NCI-H1417 treated with DMSO at 0.1 percent for 48 hours (cell line): ENCODE measurements at places on chromosomes 11 and 22.

DNA sequence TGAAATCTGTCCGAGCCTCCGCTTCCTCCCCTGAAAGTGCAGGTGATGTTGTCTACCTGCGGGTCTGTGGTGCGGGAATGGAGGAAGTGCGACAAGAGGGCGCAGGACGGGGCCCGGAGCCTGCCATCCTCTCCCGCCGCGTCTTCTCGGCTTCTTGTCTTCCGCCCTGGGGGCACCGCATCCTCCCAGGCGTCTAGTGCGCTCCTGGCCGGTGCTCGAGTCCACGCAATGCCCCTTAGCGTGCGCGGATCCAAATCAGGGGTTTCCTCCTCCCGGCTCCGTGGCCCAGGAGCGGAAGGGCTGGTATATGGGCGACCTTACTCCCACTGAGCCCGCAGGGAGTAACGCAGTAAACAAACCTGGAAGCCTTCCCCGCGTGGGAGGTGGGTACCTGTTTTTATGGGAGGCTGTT, 405 bp downstream of the SFI1 start:
- DNase-seq = no peak

GRCh38 chr11:65931773-65932557, 12.7 kb downstream of the DRAP1 start:
- no peak for DNase-seq

DNA sequence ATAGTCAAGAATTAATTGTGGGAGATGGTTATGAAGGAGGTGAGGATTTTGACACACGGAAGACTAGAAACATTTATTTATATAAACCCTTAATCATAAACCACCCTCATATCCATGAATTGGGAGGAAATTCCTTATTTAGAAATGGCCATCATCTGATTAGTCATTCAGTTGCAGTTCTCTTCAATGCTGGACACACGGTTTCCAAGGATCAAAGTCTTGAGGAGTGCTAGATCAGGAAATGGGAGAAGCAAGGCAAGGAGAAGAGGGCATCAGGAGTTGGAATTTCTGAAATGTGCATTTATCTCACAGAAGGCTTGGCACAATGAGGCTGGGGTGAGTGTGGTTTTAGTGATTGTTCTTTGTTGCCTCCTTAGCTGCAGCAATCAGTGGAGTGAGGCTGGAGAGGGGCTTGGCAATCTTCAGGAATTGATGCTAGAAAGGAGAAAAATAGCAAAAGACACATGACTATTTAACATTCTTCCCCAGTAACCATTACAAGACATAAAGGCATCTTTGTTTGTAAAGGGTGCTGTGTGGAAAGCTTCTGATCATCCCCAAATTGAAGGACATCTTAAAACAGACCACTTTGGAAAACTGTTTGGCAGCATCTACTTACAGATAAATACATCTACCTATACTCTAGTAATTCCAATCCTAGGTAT, 21.6 kb upstream of the GDPD4 start:
- DNase-seq = no peak

GRCh38 chr22:47600281-47600680, 837.8 kb downstream of the TBC1D22A start:
- no peak for DNase-seq

GRCh38 chr11:105219269-105219668, 79.7 kb upstream of the CARD18 start:
- DNase-seq = no peak

DNA sequence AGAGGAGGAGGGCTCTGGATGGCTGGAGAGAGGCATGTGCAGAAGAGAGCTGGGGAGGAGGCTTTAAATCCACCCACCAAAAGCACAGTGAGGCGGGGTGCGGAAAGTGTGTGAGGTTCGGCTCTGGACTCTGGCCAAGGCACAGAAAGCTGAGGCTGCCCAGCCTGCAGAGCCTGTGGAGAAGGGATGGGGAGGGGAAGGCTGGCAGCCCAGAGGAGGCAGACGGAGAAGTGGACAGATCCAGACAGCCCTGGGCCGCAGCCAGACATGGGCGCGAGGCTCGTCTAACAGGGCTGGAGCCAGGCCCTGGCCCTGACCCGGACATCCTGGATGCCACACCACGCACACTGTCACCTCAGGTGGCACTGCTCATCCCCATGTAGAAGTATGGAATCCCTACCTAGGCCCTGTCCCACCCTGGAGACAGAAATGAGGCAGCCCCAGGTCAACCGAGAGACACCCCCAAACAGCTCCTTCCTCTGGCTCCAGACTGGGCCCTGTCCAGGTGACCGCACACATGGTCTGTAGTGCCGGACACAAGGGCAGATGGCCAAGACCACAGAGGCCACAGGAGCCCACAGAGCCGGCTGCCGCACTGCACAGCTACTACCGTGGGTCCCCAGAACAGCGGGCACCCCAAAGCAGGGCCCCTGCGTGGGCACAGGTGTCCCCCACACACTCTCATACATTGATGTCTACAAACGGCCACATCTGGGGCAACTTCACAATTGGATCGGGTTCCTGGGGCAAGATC, 16.6 kb upstream of the MOB2 start:
- DNase-seq = no peak

DNA sequence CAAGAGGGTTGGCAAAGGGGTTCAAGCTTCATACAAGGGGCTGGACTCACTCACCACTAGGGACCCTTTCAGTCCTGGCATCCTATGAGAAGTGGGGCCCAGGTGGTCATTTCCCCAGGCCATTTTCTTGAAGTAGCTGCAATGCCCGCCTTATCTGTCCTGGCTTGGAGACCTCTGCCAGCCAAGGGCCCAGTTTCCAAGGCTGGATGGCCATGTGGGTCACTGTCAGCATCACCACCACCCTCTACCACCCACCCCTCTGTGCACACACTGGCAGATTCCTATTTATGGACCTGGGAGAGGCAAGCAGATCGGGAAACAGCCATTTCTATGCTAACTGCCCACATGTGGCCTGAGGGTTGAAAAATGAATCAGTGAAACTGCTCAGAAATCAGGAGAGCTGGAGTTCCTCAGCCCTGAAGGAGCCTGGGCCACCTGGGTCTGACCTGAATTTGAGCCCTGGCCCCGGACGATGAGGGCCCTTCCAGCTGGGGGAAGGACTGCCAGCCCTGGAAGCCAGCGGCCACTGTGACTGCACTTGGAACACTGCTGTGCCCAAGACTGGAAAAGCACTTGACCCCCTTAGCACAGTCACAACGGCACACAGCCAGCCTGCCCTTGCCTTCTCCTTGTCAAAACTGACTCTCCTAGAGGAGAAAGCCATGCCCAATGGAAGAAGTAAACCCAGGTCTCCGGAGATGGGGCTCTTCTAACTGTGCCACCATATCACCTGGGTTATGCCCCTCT, 442.2 kb downstream of the BUD13 start:
- no peak for DNase-seq

DNA sequence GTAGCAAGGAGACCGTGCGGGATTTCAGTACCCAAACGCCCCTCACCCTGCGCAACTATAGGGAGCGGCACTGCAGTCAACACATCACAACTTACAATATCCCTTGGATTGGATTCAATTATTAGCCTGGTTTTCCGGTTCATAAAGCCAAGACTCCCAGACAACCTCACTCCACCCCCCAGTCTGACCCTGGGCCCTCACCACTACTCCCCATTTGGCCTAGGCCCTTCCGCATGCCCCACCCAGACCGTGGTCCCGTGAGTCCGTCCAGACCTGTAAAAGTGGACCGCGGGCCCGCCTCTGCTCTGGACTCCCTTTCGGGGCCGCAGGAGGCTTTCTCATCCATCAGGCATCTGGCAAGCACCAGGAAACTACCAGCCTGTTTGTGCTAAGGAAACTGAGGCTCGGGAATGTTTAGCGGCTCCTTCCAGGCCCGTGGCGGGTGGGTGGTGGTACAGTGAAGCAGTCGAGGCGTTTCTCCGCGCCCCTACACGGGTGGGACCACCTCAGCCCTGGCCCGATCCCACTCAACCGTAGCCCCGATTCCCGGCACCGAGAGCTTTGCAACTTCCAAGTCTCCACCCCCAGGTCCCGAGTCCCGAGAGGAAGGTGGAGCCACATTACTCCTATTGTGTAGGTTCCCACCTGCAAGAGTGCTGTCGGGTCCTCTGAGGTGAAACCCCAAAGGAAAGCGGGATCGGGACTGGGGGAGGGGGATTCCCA, 679 bp upstream of the DPP3 start:
- no peak for DNase-seq

DNA sequence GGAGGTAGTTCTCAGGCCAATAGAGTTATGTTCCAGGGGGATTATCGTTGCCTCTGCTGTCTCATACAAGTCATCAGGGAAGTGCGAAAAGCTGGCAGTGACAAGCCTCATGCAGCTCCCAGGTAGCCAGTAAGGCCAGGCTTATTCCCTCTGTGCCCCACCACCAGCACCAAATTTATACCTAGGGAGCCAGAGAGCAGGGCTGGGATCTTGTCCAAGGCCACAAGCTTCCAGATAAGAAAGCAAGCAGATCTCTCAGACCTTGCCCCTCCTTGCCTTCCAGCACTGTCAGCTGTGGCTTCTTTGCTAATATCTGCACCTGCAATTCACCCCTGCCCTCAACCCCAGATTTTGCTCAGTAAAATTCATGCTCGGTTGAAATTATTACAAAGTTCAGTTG, 206.3 kb upstream of the FAT3 start:
- DNase-seq = no peak

- no peak for DNase-seq
Measured at GRCh38 chr22:45212306-45212709, 28.4 kb downstream of the KIAA0930 start.

- no peak for DNase-seq
Measured at GRCh38 chr11:77517226-77517625, 43.3 kb upstream of the PAK1 start.

GRCh38 chr11:45541693-45542434, 123.6 kb downstream of the CHST1 start:
- DNase-seq = no peak

GRCh38 chr11:77096591-77097019, 6.0 kb upstream of the OMP start:
- no peak for DNase-seq

- DNase-seq = no peak
Measured at GRCh38 chr11:65868907-65869306, 3.7 kb downstream of the EFEMP2 start.

- no peak for DNase-seq
Measured at GRCh38 chr11:13745165-13745564, 76.7 kb downstream of the FAR1 start.

- DNase-seq = no peak
Measured at GRCh38 chr22:32648486-32648885, 153.0 kb upstream of the TIMP3 start.

GRCh38 chr11:75760710-75761493, 7.7 kb upstream of the DGAT2 start:
- DNase-seq = no peak

- DNase-seq = peak; percentile 84
Measured at GRCh38 chr11:131867457-131868257, 497.2 kb downstream of the NTM start.

- no peak for DNase-seq
Measured at GRCh38 chr11:118911113-118911879, 14.4 kb downstream of the BCL9L start.

DNA sequence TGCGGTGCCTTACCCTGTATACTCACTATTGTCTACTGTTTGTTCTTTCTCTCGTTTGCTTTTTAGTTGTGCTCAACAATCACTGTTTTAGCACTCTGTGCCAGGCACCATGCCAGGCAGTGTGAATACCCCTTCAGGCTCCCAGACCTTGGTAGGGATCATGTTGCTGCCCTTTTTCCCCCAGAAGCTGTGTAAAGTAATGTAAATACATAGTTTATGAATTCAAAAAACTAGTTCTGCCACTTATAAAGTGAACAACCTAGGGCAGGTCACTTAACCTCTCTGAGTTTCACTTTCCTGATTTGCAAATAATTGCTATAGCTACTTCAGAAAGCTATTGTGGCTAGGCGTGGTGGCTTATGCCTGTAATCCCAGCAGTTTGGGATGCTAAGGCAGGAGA, 81.0 kb upstream of the CTSC start:
- DNase-seq = no peak

GRCh38 chr11:68687311-68687710, 3.0 kb downstream of the GAL start:
- DNase-seq = no peak

GRCh38 chr11:113317339-113317738, 3.0 kb downstream of the TTC12 start:
- DNase-seq = no peak

- no peak for DNase-seq
Measured at GRCh38 chr11:3786781-3787428, 10.4 kb downstream of the NUP98 start.

DNA sequence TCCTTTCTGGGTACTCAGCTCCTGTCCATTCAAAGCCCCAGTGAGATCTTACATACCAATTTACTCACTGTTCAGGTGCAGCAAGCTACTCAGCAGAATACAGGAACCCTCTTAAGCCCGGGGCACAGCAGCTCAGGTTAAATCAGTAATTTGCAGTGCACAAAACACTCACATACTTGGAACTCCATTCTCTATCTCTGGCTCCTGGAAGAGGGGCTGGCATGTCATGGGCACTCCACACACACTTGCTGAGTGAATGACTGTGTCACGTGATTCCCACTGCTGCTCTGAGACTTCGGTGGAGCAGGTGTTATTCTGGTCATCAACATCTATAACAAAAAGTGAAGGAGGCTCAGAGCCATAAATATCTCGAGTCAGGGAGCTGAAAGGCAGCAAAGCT, 157.3 kb upstream of the BDNF start:
- DNase-seq = no peak

- DNase-seq = no peak
Measured at GRCh38 chr11:9219572-9219971, 45.6 kb downstream of the DENND5A start.

- DNase-seq = no peak
Measured at GRCh38 chr11:11345099-11345498, 8.0 kb downstream of the CSNK2A3 start.

- no peak for DNase-seq
Measured at GRCh38 chr11:38019072-38019775, 1421.2 kb upstream of the RAG2 start.

- DNase-seq = no peak
Measured at GRCh38 chr11:1499899-1500298, 13.3 kb upstream of the MOB2 start.

GRCh38 chr11:72039031-72039855, 40.5 kb downstream of the IL18BP start:
- no peak for DNase-seq

DNA sequence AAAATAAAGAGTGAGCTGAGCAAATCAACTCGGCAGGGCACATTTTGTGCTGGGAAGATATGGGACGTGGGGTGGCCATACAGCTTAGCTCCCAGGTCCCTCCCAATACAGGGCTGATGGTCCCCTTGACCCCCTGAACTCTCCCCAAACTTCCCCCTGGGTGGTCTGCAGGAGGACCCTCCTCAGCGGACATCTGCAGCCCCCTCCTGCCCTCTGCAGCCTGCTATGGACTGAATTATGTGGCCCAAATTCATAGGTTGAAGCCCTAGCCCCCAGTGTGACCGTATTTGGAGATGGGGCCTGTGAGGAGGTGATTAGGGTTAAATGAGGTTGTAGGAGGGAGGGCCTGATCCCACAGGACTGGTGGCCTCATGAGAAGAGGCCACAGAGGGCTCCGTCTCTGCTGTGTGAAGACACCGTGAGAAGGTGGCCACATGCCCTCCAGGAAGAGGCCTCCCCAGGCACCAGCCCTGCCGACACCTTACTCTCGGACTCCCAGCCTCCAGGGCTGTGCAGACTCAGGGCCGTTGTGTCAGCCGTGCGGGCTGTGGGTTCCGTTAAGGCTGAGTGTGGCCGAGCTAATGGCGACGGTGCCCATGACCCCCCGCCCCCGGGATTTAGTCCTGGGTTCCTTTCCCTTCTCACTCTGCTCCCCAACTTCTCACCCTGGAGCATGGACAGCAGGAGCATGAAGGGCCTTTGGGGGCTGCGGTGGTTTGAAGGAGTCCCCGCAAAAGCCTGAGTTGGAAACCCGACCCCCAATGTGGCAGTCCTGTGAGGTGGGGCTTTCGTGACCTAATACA, 1042.8 kb downstream of the BRD1 start:
- no peak for DNase-seq

GRCh38 chr11:2294926-2295290, 6.8 kb downstream of the C11orf21 start:
- DNase-seq = no peak
